ENCODE measurements at places on chromosomes 4 and X. TPM values are rescaled to one million over a fixed set of nuclear protein-coding genes. Genes with fewer than 3 reads are reported as not detected.

GRCh38 chrX:23509256-23509655, 158.0 kb upstream of the PRDX4 start:
- no peaks in the 10 kb centered on the region for H3K27me3 ChIP-seq
- H3K4me1 ChIP-seq: no peaks in the 10 kb centered on the region
- DNase-seq: no peak
- H3K36me3 ChIP-seq: no peaks in the 10 kb centered on the region
- H3K4me3 ChIP-seq: no peak overlapping the region

DNA sequence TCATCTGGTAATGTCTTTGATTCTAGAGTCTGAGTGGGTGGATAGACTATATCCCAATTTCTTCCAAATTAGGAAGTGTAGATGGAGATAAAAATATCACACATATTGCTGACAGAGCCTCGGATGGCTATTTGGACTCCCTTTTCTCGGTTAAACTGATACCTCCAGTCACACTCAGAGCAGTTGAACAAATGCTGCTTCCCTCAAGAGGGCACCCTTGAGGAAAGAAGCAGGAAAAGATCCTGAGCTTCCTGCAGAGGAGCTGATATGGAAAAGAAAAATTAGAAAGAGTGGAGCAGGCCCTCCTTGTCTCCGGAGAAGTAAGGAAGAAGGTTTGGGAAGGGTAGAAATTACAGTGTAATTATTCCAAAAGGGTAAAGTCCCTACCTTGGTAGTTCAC, 96.2 kb upstream of the CCSER1 start:
- H3K27ac ChIP-seq: no peak overlapping the region
- no peaks in the 10 kb centered on the region for H3K4me1 ChIP-seq
- no peak for DNase-seq
- no peak overlapping the region for H3K4me3 ChIP-seq
- H3K36me3 ChIP-seq: no peaks in the 10 kb centered on the region
- no peaks in the 10 kb centered on the region for H3K27me3 ChIP-seq

DNA sequence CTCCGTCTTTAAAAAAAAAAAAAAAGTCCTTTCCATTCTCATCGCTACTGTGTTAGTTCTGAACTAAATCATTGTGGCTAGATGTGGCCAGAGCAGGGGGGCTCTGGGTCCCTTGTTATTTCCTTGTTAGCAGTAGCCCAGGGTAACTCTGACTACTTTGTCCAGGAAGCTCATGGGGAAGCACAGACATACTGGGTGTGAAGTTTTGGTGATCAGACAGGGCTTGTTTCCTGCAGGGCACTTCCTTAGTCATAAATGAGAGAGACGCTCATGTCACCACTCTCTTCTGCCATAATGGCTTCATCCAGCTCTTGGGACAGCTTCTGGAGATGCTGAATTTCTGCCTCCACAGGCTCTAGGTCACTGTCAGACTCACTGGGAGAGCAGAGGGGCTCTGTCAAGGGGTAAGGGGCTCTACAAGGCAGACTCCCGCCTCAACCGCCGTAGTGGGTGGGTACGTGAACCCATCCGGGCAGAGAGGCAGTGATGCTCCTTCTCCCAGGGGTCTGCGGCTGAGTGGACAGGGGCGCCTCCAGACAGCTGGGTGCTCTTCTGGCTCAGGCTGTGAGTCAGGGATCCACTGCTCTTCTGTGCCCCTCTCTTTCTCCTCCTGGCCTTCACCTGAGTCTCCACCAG, 12.9 kb downstream of the STIM2 start:
- H3K4me1 ChIP-seq: peaks cover 4% of the 10 kb centered on the region
- H3K4me3 ChIP-seq: no peak overlapping the region
- no peak overlapping the region for H3K27ac ChIP-seq
- no peak for DNase-seq
- H3K36me3 ChIP-seq: no peaks in the 10 kb centered on the region

DNA sequence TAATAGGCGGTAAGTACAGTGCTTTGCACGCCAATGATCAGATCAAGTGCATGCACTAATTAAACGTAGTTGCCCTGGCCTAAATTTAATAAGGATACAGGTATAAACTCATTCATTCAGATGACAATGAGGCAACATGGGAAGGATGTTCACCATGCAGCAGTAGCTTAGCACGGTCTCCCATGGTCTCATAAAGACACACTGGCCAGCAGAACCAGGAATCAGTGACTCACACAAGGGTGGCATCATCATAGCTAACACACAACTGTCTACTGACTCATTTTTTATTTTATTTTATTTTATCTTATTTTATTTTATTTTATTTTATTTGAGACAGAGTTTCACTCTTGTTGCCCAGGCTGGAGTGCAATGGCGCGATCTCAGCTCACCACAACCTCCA, 42.7 kb downstream of the TMEM156 start:
- H3K4me3 ChIP-seq: no peak overlapping the region
- no peaks in the 10 kb centered on the region for H3K4me1 ChIP-seq

- no peaks in the 10 kb centered on the region for H3K4me1 ChIP-seq
- no peaks in the 10 kb centered on the region for H3K36me3 ChIP-seq
- no peak overlapping the region for H3K4me3 ChIP-seq
- H3K27ac ChIP-seq: no peak overlapping the region
- no peaks in the 10 kb centered on the region for H3K27me3 ChIP-seq
- no peak for DNase-seq
Measured at GRCh38 chrX:134717698-134718097, 59.4 kb upstream of the PLAC1 start.

GRCh38 chr4:102543030-102543928, 42.1 kb downstream of the NFKB1 start:
- no peak for DNase-seq
- no peak overlapping the region for H3K4me3 ChIP-seq
- H3K36me3 ChIP-seq: peaks cover 6% of the 10 kb centered on the region
- H3K27me3 ChIP-seq: no peaks in the 10 kb centered on the region
- peaks cover 20% of the 10 kb centered on the region for H3K4me1 ChIP-seq
- peak overlapping the region; percentile 60 for H3K27ac ChIP-seq

DNA sequence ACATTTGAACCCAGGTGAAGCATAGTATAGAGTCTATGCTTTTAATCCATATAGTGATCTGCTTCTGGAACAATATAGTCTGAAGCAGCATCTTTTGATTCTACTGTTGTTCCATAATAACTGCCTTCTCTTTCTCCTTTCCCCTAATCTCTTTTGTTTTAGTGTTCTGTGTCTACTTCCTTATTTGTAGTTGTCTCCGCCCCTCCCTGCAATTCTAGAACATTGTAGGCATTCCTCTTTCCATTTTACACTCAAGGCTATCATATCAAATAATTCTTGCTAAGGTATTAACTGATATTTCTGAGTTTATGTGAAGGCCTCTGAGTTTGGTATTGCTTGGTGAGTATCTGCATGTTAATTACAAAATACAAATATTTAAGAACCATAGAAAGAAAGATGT, 11.6 kb downstream of the BLTP1 start:
- H3K4me3 ChIP-seq: no peak overlapping the region
- DNase-seq: no peak
- H3K4me1 ChIP-seq: peaks cover 8% of the 10 kb centered on the region
- no peaks in the 10 kb centered on the region for H3K27me3 ChIP-seq
- no peak overlapping the region for H3K27ac ChIP-seq

- H3K4me3 ChIP-seq: no peak overlapping the region
- H3K27me3 ChIP-seq: no peaks in the 10 kb centered on the region
- no peak for DNase-seq
- H3K4me1 ChIP-seq: no peaks in the 10 kb centered on the region
- H3K27ac ChIP-seq: no peak overlapping the region
Measured at GRCh38 chrX:115940348-115940747, 230.2 kb upstream of the AGTR2 start.

DNA sequence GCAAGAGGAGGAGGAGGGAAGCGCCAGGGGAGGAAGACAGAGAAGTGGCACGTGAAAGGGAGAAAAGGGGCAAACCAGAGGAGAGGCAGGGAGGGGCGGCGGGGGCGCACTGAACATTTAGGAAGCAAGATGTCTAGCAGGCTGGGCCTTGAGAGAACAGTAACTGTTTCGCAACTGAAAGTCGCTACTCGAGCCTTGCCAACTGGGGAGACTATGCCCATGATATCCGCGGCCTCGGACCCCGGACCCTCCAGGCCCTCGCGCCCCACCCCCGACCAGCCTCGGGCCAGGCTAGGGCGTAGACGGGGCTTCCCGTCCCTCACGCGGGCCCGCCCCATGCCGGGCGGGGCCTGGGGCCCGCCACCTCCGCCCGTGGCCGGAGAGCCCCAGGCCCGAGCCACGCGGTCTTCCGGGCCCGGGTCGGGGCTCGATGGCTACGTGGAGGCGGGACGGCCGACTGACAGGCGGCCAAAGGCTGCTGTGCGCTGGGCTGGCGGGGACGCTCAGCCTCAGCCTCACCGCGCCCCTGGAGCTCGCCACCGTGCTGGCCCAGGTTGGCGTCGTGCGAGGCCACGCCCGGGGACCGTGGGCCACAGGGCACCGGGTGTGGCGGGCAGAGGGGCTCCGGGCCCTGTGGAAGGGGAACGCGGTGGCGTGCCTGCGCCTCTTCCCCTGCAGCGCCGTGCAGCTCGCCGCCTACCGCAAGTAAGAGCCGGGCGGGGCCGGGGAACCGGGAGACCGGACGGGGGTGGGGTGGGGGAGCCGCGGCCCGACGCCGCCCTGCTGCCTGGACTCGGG, at the start of gene SLC25A43:
SLC25A43 (plus strand) TSS at position 363 of the 798 bp plus-strand sequence; CDS start at position 431, 68 bp downstream.
- no peaks in the 10 kb centered on the region for H3K36me3 ChIP-seq
- no peaks in the 10 kb centered on the region for H3K27me3 ChIP-seq
- H3K4me1 ChIP-seq: peaks cover 17% of the 10 kb centered on the region
- peak within 1 kb of the TSS; percentile 68 for H3K4me3 ChIP-seq
- no peak for DNase-seq
- H3K27ac ChIP-seq: peak within 1 kb of the TSS; percentile 91

DNA sequence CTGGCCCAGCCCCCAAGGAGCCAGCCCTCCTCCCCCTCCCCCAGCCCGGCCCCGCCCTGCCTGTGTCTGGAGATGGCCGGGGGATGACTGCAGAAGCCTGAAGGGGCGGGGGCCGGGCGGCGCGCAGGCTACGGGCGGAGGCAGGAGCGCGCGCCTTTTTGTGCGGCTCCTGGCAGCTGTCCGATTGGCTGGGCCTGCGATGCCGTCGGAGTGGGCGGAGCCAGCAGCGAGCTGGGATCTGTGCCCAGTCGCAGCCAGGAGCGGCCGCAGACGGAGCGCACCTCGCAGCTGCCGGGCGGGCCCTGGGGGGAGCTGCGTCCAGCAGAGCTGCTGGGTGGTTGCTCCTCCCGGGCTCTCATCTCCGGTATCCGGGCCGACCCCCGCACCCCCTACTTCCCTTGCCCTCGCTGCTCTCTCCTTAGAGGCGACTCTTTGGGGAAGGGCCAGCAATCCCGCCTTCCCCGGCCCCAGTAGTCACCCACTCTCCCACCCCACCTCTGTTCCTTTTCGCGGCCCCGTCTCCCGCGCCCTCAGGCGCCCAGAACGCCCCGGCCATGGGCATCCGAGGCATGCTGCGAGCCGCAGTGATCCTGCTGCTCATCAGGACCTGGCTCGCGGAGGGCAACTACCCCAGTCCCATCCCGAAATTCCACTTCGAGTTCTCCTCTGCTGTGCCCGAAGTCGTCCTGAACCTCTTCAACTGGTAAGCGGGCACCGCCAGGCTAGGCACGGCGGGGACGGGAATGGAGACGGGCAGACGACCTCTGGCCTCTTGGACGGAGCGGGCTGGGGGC, at the start of gene GABRQ:
GABRQ (plus strand) TSS at position 247 of the 794 bp plus-strand sequence; CDS start at position 555, 308 bp downstream.
- no peak within 1 kb of the TSS for H3K27ac ChIP-seq
- no peak for DNase-seq
- H3K4me3 ChIP-seq: peak within 1 kb of the TSS; percentile 4

- H3K4me3 ChIP-seq: no peak overlapping the region
- H3K4me1 ChIP-seq: peaks cover 44% of the 10 kb centered on the region
- H3K27ac ChIP-seq: no peak overlapping the region
- no peak for DNase-seq
- H3K27me3 ChIP-seq: no peaks in the 10 kb centered on the region
Measured at GRCh38 chr4:52844596-52844995, 17.5 kb upstream of the RASL11B start.

- H3K4me1 ChIP-seq: peaks cover 4% of the 10 kb centered on the region
- no peaks in the 10 kb centered on the region for H3K27me3 ChIP-seq
- no peak overlapping the region for H3K4me3 ChIP-seq
- no peak overlapping the region for H3K27ac ChIP-seq
Measured at GRCh38 chr4:151564321-151564720, 155.3 kb downstream of the FHIP1A start.

GRCh38 chr4:102217345-102217744, 127.9 kb downstream of the SLC39A8 start:
- DNase-seq: no peak
- H3K27me3 ChIP-seq: no peaks in the 10 kb centered on the region
- H3K4me1 ChIP-seq: no peaks in the 10 kb centered on the region
- no peak overlapping the region for H3K4me3 ChIP-seq

DNA sequence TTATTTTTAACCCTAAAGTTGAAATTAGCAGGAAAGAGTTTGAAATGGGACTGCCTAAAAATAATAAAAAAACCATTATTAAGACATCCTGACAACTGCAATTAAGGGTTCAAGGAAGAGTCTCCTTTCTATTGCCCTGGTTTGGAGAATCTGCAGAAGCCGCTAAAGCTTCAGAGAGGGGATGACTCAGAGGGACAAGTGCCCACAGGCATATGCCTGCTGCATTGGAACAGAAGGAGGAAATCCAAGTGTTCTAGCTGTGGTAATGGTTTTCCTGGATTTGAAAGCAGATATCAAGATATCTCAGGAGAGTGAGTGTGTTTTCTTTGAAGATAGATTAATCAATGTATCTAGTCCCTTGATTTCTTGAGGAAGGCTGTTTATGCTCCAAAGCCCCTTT, 235.1 kb upstream of the TAPT1 start:
- H3K27me3 ChIP-seq: no peaks in the 10 kb centered on the region
- H3K36me3 ChIP-seq: no peaks in the 10 kb centered on the region
- no peaks in the 10 kb centered on the region for H3K4me1 ChIP-seq
- no peak overlapping the region for H3K4me3 ChIP-seq
- H3K27ac ChIP-seq: no peak overlapping the region

GRCh38 chr4:168622600-168622999, 125.7 kb downstream of the PALLD start:
- H3K27ac ChIP-seq: no peak overlapping the region
- no peak overlapping the region for H3K4me3 ChIP-seq
- H3K36me3 ChIP-seq: no peaks in the 10 kb centered on the region
- DNase-seq: no peak
- no peaks in the 10 kb centered on the region for H3K4me1 ChIP-seq

DNA sequence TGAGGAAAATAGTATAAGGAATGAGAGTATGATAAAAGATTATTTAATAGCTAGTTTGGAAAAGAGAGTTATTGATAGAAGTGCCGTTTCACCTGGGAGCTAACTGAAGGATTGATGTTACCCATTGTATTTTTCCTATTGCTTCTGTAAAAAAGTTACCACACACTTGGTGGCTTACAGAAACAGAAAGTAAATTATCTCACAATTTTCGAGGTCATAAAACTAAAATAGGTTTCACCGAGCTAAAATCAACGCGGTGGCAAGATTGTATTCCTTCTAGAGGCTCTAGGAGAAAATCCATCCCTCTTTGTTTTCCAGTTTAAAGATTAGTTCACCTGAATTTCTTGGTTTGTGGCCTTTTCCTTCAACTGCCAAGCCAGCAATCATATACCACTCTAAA, 11.1 kb upstream of the TRAM1L1 start:
- no peaks in the 10 kb centered on the region for H3K4me1 ChIP-seq
- H3K27ac ChIP-seq: no peak overlapping the region
- no peak overlapping the region for H3K4me3 ChIP-seq
- H3K36me3 ChIP-seq: no peaks in the 10 kb centered on the region

Gene ZIC3
- total RNA-seq: not detected

Gene NDST3
- not detected for total RNA-seq

Gene SASH3
- total RNA-seq: 0.34 TPM

Gene FGFR3
- total RNA-seq: 554 TPM

Gene DAPP1
- total RNA-seq: 52.2 TPM

Gene SPANXN4
- not detected for total RNA-seq

Gene FGFBP2
- total RNA-seq: 8.6 TPM

Gene GPR82
- not detected for total RNA-seq

Gene FAM50A
- 23.2 TPM for total RNA-seq

Data from suprapubic skin (tissue), 4 donors.